ENCODE measurements at places on chromosomes 5 and 9.

GRCh38 chr5:128966846-128967245 lies 1.6 kb downstream of the SLC27A6 start:
- no peak for DNase-seq

- no peak for DNase-seq
These were observed 679.8 kb downstream of the CETN3 start for GRCh38 chr5:89729623-89730301.

DNA sequence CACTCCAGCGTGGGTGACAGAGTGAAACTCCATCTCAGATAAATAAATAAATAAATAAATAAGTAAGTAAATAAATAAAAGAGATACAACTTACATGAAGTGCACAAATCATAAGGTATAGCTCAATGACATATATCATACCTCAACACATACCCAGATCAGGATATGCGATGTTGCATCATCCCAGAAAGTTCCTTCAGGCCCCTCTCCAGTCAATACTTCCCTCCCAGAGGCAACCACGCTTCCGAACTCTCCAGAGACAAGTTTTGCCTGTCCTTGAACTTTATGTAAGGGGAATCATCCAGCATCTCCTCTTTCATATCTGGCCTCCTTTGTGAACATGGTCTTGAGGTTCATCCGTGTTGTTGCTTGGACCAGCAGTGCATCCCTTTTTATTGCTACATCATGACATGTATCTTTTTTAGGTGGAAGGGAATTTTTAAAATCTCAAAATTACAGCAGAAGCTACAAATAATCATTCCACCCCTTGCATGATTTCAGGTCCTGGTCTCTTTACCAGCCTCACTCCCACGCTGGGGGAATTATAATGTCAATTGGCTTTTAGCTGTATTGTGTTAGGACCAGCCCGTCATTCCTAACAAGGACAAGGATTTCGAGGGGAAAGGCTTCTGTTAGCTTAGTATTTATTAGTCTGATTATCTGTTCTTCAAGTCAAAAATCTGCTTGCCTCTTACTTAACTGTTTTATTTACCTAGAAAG lies 32.9 kb upstream of the AOPEP start:
- no peak for DNase-seq

GRCh38 chr5:150184990-150185912 lies 4.6 kb upstream of the SLC6A7 start:
- DNase-seq: no peak

DNA sequence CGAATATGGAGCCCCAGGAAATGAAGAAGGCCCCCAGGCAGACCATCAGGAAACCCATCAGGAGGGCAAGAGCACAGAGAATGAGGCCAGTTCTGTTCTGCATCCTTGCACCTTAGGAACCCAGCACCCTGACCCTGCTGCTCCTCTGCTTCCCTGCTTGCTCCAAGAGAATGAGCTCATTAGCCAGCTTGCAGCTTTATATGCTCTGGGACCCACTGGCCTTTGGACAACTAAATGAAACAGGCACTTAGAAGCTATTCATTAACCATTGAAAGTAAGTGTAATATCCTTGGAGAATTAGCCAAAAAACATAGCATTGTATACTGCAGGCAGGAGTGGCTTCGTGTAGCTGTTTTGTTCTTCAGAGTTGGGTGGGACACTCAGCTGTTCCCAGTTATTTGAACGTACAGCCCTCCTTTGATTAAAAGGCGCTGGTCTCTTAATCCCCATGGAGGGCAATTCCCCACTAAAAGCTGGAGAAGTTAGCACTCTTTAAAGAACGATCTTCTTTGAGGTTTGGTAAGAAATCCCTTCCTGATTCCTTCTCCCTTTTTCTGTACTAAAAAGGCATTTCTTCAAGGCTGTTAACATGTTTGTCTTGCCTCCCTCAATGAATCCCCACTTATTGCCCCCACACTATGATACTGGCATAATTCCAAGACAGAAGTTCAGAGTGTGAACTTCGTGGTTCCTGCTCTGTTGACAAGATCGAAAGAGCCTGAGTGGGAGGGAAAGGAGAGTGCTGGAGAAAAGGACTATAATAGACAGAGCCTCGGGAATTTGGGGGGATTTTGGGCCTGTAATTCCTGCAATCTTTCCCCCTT lies at the start of gene TMEM252:
TMEM252 (minus strand) TSS at position 172 of the 824 bp plus-strand sequence; CDS start at position 103, 69 bp downstream.
- no peak for DNase-seq

GRCh38 chr9:28249424-28249823 lies 676.1 kb upstream of the C9orf72 start:
- DNase-seq: no peak

DNA sequence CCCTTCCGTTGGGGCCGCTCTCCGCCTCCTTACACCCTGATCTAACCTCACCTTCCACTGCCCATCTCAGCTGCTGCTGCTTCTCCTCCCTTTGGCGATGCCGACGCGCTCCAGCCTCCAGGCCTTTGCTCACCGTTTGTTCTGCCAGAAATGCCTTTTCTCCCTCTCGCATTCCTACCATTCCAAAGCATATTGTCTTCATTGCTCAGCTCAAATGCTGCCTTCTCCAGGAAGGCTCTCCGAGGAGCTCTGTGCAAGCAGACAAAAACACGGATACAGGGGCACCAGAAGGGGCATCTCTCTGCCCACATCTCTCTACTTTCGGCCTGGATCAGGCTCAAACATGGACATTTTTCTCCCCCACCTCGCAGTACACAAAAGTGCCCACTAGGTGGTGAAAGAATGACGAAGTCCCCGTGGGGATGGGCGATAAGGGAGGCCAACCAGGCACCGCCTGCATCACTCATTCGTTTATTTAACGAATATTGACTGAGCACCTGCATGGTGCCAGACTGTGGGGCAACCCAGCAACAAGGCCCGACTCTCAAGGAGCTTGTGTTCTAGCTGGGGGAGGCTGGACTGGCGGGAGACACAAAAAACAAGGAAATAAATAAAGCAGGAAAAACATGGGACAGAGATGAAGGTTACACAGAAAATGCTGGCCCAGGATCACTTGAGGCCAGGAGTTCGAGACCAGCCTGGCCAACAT lies 7.3 kb upstream of the GRHPR start:
- peak; percentile 80 for DNase-seq

DNA sequence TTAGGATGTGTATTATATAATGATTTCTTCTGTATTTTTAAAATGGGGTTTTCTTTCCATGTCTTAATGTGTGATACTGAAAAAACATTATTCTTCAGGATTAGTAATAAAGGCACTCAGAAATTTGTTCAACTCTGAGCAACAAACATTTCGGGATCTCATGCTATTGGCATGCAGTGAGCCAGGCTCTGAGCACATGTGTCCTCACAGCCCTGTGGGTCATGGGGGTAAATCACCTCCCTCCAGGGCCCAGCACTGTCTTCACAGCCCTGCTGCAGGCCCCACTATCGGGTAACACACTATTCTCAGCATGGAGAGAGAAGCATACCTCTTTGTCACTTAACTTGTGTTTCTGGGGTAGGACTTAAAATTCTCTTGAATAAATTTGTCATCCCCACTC lies 14.0 kb downstream of the TMEM174 start:
- no peak for DNase-seq

DNA sequence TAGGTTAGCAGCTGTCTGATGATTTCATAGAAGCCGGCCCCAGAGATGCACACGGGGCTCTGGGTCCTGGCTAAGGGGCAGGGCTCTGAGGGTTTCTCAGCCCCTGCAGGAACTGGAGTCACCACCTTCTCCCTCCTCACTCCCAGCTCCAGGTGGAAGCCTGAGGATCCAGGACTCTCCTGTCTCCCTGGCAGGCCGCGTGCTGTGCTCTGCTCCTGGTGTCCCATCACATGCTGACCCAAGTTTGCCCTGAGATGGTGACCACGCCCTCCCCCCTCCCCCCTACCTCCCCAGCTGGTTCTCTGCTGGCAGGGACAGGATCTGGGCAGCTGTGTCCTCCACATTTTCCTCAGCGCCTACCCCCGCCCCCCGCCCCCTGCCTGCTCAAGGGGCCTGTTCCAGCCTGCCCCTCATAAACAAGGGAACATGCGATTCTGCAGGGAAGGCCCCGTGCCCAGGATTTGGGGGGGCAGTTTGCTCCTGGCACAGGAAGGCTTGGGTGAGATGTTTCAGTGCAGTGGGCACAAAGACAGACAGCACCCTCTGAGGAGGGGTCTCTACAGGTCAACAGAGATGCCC lies 87.4 kb downstream of the PSD2 start:
- DNase-seq: no peak

DNA sequence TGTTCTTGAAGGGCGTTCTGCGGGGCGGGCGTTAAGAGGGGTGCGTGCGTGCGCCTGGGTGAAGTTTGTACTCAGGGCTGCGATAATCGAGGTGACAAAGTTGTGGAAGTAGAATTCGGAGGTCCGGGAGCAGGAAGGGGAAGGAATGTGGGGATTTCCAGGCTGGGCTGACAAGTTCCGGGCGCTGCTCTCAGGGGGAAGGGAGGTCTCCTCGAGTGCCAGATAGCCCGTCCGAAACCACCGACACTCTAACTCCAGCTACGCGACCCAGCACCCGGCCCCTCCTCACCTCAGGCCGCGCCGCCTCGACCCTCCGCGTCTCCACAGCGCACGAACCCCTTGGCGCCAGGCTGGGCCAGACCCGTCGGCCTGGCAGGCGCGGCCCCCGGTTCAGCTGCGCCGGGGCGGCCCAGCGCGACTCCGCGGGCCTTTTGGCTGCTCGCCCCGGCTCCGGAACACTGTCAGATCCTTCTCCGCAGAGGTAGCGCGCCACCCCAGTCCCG lies at the start of gene IL6ST:
IL6ST (minus strand) TSS at position 469 of the 503 bp plus-strand sequence. CDS start 18,685 bp downstream, outside the sequence.
- peak; percentile 17 for DNase-seq

DNA sequence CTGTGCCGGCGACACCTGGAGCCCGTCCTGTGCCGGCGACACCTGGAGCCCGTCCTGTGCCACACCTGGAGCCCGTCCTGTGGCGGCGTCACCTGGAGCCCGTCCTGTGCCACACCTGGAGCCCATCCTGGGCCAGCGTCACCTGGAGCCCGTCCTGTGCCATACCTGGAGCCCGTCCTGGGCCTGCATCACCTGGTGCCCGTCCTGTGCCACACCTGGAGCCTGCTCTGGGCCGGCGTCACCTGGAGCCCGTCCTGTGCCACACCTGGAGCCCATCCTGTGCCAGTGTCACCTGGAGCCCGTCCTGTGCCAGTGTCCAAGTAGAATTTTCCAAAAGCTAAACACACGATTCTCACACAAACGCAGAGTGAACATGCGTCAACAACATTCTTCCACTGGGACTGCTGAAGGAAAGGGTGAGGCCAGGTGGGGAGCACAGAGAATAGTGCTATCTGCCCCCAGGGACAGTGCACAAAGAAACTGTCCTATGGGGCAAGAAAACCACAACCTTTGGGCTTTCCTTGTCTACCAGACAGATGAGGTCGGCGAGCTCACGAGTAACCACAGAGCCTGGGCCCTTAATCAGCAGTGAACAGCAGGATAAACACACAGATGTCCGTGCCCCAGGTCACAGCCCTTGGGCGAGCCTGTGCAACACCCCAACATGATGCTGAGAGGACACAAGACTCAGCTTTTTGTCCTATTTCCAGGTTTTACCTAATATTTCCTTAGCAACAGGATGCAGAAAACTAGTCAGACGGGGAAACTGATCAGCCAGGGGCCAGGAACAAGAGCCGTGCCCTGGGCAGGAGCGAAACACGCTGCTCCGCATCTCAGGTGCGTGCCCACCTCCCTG lies 7.9 kb downstream of the QSOX2 start:
- no peak for DNase-seq
